ENCODE measurements at places on chromosomes 1 and 21. TPM values are rescaled to one million over a fixed set of nuclear protein-coding genes. Genes with fewer than 3 reads are reported as not detected.
A peak's percentile ranks its signal among the peaks of the same experiment; 100 is the strongest.

Gene CFAP45
- 0.87 TPM for polyA plus RNA-seq

Gene ADORA1
- 0.94 TPM for polyA plus RNA-seq

Gene BCL2L15
- polyA plus RNA-seq = 2.1 TPM

Gene ECE1
- 45.7 TPM for polyA plus RNA-seq

Gene NPR1
- 0.96 TPM for polyA plus RNA-seq

DNA sequence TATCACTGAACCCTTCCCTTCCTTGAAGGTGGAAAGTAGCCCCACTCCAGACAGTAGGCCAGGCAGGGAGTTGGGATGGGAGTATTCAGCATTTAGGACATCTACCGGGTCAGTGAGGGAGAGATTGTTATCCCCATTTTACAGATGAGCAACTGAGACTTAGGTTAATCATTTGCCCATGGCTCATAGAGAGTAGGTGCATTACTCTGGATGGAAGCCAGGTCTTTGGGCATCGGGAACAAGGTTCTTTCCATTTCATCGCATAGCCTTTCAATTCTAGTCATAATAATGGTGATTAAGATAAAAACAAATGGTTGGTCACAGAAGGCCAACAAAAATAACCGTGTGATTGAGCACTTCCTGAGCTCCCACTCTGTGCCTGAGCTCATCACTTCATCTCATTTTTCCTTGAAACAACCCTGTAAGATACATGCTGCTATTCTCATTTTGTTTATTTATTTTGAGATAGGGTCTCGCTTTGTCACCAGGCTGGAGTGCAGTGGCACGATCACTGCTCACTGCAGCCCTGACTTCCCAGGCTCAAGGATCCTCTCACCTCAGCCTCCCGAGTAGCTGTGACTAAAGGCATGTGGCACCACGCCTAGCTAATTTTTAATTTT is 64.8 kb downstream of the NAV1 start:
- DNase-seq = no peak

GRCh38 chr1:172638249-172638648 is 20.7 kb upstream of the FASLG start:
- no peak for DNase-seq

DNA sequence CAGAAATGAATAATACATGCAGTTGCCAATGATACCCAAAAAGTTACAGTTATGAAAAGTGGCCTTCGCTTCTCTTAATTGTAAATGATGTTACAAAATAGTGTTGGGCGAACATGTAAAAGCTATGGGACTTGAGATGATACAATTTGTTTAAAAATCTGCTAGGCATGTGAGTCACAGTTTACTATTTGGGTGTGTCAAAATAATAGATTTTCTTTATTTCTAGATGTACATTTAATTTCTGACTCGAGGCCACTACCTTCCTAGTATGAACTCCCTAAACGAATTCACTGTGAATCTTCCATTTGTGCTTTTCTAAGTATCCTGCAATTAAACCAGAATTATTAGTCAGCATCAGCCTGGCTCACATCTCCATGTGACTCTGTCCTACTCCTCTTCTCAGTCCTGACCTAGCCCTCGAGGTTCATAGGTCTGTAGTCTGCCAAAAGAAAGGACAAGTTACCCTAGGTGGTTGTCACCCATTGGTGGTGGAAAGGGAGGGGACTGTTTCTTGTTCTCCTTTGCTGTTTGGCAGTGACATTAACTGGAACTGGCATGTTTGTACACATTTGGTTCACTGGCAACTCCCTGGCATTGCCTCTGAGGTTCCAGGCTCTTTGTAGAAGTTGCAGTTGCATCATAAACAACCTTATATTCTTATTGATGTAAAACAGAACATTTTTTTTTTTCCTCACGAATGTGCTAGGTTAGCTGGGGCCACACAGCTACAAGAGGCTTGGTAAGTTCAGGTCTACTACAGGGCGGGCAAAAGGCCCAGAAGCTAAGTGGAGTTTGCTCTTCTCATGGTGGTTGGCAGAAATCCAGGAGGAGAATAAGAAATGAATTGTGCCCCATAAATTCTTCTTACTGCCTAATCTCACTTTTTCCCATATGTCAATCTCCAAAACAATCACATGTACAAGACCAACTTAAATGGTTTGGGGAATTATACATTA is 746.5 kb upstream of the ADAMTS5 start:
- DNase-seq = no peak

GRCh38 chr1:16146279-16147155 is 9.4 kb downstream of the EPHA2 start:
- peak; percentile 82 for DNase-seq

DNA sequence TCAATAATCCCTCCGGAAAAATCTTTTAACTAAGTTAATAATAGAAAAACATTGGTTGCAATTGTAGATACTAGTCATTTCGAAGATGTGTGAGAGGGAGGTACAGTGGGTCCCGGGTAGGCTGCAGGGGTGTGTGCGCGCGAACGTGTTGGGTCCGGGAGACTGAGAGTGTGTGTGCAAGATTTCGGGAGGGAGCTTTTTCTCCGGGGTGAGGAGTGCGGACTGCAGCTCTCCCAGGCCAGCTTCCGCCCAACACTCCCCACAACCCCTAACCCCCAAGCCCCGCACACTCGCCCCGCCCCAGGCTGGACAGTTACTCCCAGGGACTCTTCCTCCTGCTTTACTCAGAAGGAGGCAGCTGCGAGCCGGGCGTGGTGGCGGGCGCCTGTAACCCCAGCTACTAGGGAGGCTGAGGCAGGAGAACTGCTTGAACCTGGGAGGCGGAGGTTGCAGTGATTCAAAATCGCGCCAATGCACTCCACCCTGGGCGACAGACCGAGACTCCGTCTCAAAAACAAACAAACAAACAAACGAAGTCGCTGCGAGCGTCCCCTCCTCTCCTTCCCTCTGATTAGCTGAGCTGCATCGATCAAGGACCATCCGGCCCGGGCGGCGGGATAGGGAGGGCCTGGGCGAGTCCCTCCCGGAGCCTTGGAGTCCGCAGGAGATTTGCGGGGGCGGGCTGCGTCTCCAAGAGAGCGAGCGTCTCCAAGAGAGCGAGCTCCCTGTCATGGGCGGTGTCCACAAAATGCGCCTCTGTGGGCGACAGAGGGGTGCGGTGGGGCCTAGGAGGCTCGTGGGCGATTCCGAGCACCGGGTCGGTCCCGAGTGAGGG is 28.3 kb upstream of the PPM1J start:
- no peak for DNase-seq
